ENCODE measurements at places on chromosomes 1 and 21. TPM values are rescaled to one million over a fixed set of nuclear protein-coding genes. Genes with fewer than 3 reads are reported as not detected.
A peak's percentile ranks its signal among the peaks of the same experiment; 100 is the strongest.

HMGCS2 gene
- not detected for total RNA-seq

GRCh38 chr1:81126989-81127581 is 673.6 kb upstream of the ADGRL2 start:
- H3K4me1 ChIP-seq: no peaks in the 10 kb centered on the region
- no peaks in the 10 kb centered on the region for H3K27me3 ChIP-seq
- no peak overlapping the region for H3K4me3 ChIP-seq
- H3K27ac ChIP-seq: no peak overlapping the region

- H3K27me3 ChIP-seq: no peaks in the 10 kb centered on the region
- DNase-seq: no peak
- H3K4me3 ChIP-seq: no peak overlapping the region
- H3K27ac ChIP-seq: no peak overlapping the region
Measured at GRCh38 chr21:25772686-25773085, 37.9 kb downstream of the GABPA start.

GRCh38 chr1:117563492-117563875 is 42.4 kb upstream of the TENT5C start:
- H3K27me3 ChIP-seq: no peaks in the 10 kb centered on the region
- no peak for DNase-seq
- H3K4me1 ChIP-seq: no peaks in the 10 kb centered on the region
- no peaks in the 10 kb centered on the region for H3K36me3 ChIP-seq
- no peak overlapping the region for H3K27ac ChIP-seq

LMX1A gene
- total RNA-seq: 0.84 TPM

DNA sequence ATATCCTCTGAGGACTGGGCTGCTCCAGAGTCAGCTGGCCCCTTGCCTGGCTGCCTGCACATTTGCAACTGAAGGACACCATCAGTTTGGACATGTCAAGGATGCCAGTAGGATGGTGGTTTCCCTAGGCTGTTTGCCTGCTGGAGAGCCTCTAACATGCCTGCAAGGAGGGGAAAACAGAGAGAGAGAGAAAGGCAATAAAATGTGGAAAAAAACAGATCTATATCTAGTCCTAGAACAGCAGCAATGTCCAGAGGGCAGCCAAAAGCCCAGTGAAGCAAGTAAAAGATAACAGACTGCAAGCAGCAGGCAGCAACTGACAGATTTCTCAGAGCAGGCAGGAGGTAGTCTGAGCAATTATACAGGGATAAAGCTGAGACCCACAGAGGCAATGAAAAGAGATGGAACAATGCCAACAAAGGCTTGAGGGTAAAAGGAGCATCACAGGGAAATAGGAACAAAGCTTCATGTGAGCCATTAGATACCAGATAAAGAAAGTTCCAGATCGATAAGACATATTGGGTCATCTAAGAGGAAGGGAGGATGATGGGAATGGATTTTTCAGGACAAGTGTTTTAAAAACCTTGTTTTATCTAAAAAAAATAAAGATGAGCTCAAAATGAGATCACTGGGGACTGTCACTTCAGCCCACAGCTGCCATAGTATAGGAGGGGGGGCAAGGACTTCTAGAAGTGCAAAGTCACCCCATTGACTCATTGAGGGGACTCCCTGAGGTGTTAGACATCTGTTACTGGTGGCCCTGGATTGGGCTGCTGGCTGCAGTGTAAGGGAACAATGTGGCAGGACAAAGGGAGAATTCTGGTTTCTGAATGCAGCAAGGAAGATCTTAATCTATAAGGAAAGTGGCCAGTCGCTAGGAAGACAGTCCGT is 38.6 kb upstream of the GADD45A start:
- DNase-seq: peak; percentile 53
- H3K4me1 ChIP-seq: peaks cover 6% of the 10 kb centered on the region
- no peaks in the 10 kb centered on the region for H3K27me3 ChIP-seq
- no peaks in the 10 kb centered on the region for H3K36me3 ChIP-seq

DNA sequence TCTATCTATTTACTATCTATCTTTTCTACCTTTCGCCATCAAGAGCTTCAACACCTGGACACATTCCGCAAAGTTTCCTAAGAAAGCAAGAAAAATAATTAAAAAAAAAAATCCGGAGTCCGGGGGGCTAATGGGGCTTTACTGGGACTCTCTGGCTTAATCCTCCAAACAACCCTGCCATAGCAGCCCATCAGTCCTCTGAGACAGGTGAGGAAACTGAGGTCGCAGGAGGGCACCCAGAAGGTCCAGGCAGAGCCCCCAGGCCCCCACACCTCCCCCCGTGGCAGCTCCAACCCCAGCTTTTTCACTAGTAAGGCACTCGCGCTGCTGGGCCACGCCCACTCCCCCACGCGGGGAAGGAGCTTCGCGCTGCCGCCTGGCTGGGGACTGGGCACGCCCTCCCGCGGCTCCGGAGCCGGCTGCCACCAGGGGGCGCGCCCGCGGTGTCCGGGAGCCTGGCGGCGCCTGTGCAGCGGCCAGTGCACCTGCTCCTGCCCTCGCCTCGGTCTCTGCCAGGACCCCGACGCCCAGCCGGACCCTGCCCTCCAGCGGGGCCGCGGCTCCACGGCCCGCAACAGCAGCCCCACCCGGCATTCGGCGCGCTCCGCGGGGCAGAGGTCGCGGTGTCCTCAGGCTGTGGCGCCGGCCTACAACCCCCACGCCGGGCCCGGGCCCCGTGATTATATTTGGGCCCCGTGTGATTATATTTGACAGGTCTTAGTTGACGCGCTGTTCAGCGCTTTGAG is 54.1 kb upstream of the SAMD11 start:
- H3K4me1 ChIP-seq: no peaks in the 10 kb centered on the region
- H3K36me3 ChIP-seq: no peaks in the 10 kb centered on the region
- no peaks in the 10 kb centered on the region for H3K27me3 ChIP-seq
- DNase-seq: peak; percentile 79

DNA sequence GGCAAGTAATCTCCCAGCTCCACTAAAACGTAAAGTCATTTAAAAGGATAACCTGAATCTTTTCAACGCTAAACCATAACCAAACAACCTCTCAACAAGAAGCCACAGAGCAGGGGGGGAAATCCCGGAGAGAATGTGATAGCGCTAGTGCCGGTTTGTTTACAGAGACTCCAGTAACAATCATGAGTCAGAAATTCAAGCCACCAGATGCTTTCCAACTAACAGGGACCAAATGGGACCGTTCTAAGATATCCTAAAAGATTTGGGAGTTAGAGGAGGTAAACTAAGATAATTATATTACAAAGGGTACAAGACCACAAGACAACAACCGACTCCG is 825 bp downstream of the DCAF8 start:
- no peaks in the 10 kb centered on the region for H3K27me3 ChIP-seq
- DNase-seq: no peak

GRCh38 chr1:196071447-196071846 is 536.8 kb downstream of the KCNT2 start:
- DNase-seq: no peak
- H3K4me3 ChIP-seq: no peak overlapping the region
- H3K27ac ChIP-seq: no peak overlapping the region
